ENCODE measurements at places on chromosomes 12 and 14. TPM values are rescaled to one million over a fixed set of nuclear protein-coding genes. Genes with fewer than 3 reads are reported as not detected.

- DNase-seq, result no peak
These were observed 131.9 kb downstream of the DAD1 start for GRCh38 chr14:22456998-22457594.

GRCh38 chr12:111035578-111036301, 115.4 kb upstream of the MYL2 start:
- DNase-seq, result no peak

DNA sequence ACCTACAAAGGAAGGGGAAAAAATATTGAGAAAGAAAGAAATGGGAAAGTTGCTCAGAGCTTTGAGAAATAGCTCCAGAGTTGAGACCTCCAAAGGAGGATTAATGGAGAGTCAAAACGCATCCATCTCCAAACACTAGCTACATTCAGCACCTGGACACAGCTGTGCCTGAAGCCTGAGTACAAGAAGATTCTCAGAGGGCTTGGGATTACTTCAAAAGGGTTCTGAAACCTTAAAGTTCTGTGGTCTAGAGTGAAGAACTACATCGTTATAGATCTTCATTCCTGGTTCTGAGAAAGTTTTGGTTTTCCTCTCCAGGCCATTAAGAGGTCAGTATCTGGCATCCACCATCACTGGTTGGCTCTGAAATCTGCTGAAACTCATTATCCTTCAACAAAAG, 10.5 kb upstream of the TMED10 start:
- no peak for DNase-seq

DNA sequence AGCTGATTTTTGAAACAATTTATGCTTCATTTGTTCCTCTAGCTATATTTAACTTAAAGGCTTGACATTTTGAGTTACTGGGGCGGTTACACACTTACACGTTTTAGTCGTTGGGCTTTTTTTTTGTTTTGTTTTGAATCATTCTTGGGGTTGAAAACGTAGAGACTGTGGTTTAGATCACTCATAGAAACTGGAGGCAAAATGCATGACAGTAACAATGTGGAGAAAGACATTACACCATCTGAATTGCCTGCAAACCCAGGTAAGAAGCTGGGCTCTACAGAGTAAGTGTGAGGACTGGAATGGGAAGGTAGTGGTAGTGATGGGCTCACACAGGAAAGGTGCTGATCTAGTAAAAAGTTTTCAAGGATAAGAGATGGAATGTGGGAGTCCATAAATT, at the start of gene CLEC2D:
TSS of gene CLEC2D (plus strand) at position 180 of the 400 bp plus-strand sequence. CDS start at position 202, 22 bp downstream.
- peak; percentile 86 for DNase-seq

DNA sequence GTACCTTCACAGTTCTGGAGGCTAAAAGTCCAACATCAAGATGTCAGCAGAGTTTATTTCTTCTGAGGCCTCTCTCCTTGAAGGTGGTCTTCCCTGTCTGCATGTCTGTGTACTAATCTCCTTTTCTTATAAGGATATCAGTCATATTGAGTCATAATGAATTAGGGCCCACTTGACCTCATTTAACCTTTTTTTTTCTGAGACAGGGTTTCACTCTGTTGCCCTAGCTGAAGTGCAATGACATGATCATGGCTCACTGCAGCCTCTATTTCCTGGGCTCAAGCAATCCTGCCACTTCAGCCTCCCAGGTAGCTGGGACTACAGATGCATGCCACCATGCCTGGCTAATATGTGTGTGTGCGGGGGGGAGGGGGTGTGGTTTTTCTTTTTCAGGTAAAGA, 41.7 kb downstream of the PPM1H start:
- no peak for DNase-seq

DNA sequence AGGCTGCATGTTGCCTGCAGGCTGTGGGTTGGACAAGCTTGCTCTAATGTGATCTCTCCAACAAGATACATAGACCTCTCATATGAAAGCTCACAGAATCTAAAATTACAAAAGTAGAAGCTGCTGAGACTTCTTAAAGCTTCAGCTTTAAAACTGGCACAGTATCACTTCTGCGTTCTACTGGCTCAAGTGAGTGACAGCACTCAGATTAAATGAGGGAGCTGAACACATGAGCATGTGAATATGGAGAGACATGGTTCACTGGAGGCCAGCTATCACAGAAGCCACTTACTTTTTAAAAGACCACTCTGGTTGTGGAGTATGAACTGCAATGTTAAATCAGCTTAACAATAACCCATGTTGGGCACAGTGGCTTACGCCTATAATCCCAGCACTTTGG, 29.1 kb upstream of the ANO6 start:
- no peak for DNase-seq

GRCh38 chr14:106879241-106879640, 1352.9 kb downstream of the TMEM121 start:
- peak; percentile 56 for DNase-seq

IFNG-AS1 gene
- total RNA-seq, result 1.3 TPM

GRCh38 chr12:80313209-80313608, 130.8 kb upstream of the PTPRQ start:
- DNase-seq, result no peak

- no peak for DNase-seq
These were observed 108.1 kb downstream of the LRIG3 start for GRCh38 chr12:58812214-58812613.

- DNase-seq, result no peak
These were observed 18.0 kb upstream of the C2CD5 start for GRCh38 chr12:22562036-22563028.

- no peak for DNase-seq
These were observed 500.4 kb downstream of the NELL2 start for GRCh38 chr12:44375694-44376093.

- DNase-seq, result no peak
These were observed 146.6 kb upstream of the FSCB start for GRCh38 chr14:44653641-44654040.

- no peak for DNase-seq
These were observed 23.8 kb upstream of the GALNT9 start for GRCh38 chr12:132352896-132353800.

DNA sequence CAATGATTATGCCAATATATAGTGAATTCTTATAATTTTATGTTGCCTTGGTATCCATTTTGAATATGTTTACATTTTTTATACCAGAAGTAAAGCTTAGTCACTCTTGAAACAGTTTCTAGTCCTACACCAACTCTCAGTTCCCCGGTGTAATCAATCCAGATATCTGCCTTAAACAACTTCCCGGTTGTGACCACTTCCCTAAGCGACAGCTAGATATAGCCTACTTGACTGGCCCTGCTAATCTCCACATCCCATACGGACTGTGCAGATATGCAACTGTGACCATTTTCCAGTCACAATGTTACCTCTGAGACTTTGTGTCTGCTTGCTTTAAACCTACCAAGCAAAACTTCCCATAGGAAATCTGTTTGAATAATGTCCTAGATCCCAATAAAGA, 1551.5 kb upstream of the SEL1L start:
- DNase-seq, result no peak

DNA sequence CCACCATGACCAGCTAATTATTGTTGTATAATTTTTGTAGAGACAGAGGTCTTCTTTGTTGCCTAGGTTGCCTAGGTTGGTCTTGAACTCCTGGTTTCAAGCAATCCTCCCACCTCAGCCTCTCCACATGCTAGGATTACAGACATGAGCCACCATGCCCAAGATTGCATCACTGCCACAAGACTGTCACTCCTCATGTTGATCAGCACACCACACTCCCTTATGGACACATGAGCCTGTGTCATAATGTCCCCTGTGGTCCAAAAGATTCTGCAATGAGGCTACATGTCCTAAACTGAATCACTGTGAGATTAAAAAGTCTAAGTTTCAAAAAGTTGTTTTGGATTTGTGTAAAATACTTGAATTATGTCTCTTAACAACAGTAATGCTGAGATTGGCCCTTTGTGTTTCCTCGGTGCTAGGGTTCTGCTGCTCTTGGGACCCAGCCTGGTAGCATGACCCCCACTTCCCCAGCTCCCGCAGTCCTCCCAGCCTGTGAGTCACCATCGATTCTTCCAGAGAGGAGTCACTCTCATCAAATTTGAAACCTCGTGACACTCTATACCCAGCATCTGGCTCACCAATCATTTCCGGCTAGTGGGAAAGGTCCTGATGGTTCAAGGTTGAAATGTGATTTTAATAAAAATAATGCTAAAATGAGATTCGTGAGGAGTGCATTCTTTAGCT, 890.9 kb downstream of the VRK1 start:
- no peak for DNase-seq

DNA sequence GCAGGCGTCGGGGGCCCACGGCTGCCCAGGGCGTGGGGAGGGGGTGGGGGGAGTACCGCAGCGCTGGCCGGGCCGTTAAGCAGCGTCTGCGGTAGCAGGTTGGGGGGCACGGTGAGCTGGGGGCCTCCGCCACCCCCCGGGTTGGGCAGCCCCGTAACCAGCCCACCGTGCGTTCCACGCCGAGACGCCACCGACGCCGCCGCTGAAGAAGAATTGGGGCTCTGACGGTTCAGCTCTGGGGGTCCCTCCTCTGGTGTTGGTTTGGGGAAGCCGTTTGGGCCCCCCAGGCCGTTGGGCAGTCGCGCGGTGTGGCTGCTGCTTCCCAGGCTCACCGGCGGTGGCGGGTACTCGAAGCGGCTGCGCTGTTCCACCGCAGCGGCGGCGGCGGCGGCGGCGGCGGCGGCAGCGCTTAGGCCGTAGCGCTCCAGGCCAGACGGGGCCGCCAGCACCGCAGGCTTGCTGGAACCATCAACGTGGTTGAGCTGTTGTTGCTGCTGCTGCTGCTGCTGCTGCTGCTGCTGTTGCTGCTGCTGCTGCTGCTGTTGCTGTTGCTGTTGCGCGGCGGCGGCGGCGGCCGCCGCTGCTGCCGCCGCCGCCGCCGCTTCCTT, 1.5 kb downstream of the IRF2BPL start:
- DNase-seq, result peak; percentile 74

APOLD1 gene
- 5.2 TPM for total RNA-seq

DNA sequence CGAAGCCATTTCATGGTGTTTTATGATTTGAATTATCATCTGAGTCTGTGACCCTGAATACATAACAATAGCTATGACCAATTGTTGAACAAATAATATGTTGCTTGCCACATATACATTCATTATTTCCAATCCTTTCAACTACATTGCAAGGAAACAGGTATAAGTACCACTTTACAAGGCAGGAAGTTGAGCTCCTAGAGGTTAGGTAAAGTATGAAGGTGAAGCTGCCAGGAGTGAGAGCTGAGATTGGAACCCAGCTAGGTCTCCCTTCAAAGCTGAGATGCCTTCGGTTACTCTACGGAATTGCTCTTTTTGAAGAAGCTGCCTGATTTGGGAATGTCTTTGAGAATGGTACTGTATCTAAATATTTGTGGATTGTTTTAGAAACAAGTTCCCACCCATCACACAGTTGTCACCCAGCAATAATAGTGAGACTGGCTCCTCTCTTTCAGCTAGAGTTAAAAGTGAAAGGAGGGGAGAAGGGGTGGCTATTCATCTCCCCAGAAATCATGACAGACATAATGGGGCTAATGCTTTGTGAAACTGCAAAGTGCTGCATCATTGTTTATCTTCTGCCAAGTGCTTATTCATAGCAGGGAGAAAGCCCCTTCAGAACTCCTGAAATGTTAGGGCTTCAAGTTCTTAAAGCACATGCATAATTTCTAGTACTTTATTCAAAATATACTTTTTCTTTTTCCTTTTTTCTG, 75.9 kb upstream of the AMIGO2 start:
- DNase-seq, result no peak

- DNase-seq, result no peak
These were observed 422.9 kb downstream of the SNAPC1 start for GRCh38 chr14:62185078-62185477.

- no peak for DNase-seq
These were observed 578.4 kb upstream of the STXBP6 start for GRCh38 chr14:25628390-25628789.

DNA sequence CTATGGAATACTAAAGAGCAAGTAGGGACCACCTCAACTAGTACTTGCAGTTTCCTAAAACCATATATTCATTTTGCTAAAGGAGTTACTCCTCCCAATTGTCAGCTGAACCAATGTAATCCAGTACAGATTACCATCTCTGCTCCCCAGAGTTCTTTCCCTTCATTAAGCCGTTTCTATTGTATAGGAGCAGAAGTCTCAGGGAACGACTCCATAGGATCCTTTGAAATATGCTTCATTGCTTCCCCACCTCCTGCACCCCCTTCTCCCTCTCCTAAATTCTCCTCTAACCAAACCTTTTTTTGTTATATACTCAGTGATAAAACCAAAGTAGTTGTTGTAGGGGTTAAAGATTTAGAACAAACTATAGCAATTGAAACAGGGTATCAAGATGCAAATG, 30.7 kb upstream of the LALBA start:
- DNase-seq, result no peak

DNA sequence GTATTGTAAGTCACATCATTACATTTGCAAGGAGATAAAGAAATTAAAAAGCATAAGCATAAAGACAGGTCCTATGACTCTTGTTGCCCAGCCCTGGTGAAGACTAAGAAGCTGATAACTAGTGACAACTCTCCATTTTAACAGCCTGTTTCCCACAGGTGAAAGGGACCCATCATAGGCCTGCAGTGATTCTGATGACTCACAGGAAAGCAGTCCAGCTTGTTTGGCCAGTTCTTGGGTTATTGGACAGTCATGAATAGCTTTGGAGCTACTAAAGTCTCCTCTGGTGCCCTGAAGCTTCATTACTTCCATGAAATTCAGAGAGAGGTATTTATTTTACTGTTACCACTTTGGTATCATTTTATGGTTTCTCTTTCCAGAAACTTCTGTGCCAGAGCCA, 55.5 kb upstream of the DYRK2 start:
- no peak for DNase-seq

NOS1 gene
- total RNA-seq, result 0.05 TPM
